ENCODE measurements at places on chromosomes 3 and 15. TPM values are rescaled to one million over a fixed set of nuclear protein-coding genes. Genes with fewer than 3 reads are reported as not detected.

SYNPR gene
- total RNA-seq = not detected

TPRG1 gene
- total RNA-seq = 24.4 TPM

ISL2 gene
- total RNA-seq = 0.77 TPM

GOLGA8O gene
- 2.8 TPM for total RNA-seq

VGLL4 gene
- total RNA-seq = 23.7 TPM

FILIP1L gene
- total RNA-seq = 0.46 TPM

GOLGA8S gene
- total RNA-seq = 0.07 TPM

CCDC66 gene
- total RNA-seq = 34.7 TPM

B3GNT5 gene
- total RNA-seq = 14.4 TPM

ARGFX gene
- not detected for total RNA-seq

OIP5 gene
- 15.3 TPM for total RNA-seq
